ENCODE measurements at places on chromosomes 12 and 14.

DNA sequence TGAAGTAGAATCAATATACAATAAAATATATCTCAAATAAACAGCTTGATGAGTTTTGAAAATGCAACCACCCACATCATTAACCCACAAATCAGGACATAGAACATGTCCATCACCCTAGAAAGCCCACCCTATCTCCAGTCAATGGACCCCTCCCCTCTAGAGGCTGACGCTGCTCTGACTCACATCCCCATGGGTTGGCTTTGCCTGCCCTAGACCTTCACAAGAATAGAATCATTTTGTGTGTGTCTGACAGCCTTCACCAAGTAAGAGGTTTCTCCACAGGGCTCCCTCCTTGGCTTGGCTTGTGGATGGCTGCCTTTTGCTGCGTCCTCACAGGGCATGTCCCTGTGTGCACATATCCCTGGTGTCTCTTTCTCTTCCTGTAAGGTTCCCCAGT, 250.2 kb upstream of the RTL1 start:
- DNase-seq, result no peak

- no peak for DNase-seq
These were observed 51.2 kb downstream of the IRAK3 start for GRCh38 chr12:66240096-66240820.

DNA sequence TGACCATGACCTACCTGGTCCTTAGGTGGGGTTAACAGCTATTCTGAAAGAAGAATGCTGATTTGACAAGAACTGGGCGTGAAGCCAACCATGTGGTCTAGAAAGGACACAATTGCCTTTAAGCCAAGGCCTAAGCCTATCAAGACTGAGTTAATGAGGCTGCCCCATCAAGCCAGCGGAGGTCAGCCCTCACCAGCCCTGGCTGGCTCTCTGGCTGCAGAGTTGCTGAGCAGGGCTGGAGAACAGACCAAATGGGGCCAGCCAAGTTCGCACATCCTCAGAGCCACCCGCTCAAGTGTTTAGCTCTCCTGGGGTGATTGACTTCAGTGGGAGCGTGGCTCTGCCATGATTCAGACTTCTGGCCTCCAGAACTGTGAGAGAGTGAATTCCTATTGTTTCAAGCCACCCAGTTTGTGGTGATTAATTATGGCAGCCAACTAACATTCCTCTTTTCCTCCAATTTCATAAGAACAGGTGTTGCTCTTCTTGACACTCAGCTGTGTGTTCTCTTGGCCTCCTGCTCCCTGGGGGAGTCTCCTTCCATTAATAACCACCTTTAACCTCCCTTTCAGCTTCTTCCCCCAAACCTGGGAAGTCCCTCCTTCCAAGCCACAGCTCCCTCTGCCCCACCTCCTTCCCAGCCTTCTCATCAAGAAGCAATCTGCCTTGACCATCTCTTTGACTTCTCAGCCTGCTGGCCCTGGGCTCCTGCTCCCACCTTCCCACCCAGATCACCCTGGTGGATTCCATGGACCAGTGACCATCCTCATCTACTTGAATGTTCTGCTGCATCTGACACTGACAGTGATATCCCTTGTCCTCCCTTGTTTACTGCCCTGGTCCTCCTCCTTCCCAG, 5.3 kb upstream of the SERPINA5 start:
- DNase-seq, result no peak

- no peak for DNase-seq
These were observed 121.6 kb downstream of the KTN1 start for GRCh38 chr14:55701638-55702037.

DNA sequence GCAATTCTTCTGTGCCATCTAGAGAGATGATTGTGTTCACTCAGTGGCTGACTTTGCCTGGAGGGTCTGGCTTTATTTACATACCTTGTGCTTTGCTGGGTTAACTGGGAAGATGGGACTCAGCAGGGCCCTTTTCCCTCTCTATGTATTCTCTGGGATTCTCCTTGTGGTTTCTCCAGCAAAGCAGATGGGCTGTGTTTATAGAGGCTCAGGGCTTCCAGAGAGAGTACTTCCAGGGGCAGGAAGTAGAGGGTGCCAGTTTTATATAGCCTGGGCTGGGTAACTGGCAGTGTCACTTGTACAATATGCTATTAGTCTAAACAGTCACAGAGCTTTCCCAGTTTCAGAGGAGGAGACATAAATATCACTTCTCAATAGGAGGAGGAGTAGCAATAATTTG, 509.9 kb downstream of the DIO2 start:
- DNase-seq, result no peak

DNA sequence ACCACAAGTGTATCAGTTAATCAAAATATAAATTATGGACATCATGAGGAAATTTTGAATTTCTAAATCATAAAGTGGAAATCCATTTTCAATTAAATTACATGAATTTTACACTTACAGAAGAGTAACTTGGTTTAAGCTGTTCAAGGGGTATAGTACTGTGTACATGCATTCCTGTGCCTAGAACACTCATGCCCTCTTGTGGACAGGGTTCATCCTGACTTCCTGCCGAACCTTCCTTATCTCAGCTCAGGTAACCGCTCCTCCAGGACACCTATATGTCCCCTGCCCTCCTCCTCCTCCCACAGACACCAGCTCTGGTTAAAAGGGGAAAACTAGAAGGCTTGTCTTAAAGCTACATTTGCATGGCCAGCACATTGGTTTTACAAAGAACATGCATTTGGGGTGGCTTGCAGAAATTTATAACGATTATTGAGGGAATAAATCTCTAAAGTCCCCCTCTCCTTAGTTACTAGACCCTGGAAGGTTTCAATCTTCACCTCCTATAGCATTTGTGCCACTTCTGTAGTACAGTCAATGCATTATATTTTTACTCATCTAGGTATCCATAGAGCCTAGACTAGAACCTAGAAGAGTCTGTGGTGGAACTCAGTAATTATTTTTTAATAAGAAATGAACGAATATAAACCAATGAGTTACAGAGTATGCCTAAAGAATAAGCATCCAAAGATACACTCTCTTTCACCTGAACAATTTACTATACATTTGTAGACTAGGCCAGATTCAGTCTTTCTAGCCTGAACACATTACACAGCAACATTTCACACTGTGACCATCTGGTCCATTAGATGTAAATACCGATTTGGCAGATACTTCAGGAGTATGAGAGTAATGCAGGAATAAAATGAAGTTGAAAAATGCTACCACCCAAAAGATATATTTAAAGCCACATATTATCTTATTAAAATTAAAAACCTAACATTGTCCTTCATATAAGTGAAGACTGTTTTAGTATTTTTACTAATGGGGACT, 345.6 kb downstream of the PAWR start:
- DNase-seq, result no peak

DNA sequence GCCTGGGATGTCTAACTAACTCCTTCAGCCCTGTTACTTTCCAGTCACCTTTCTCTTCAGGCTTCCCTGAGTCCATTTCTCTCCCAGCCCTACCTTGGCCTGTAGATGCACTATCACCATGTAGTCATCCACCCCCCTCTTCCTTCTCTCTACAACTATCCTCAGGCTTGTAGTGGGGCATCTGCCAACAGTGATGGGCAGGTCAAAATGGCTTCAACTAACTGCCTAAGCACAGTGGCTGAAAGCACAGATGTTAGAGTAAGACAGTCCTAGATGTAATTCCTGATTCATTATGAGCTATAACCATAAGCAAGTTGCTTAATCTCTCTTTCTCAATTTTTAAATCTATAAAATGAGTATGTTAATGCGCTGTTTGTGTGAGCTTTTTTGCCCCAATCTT, 133.6 kb upstream of the NAV3 start:
- no peak for DNase-seq

- DNase-seq, result peak; percentile 32
These were observed 238.5 kb downstream of the RBM19 start for GRCh38 chr12:113727651-113728061.

DNA sequence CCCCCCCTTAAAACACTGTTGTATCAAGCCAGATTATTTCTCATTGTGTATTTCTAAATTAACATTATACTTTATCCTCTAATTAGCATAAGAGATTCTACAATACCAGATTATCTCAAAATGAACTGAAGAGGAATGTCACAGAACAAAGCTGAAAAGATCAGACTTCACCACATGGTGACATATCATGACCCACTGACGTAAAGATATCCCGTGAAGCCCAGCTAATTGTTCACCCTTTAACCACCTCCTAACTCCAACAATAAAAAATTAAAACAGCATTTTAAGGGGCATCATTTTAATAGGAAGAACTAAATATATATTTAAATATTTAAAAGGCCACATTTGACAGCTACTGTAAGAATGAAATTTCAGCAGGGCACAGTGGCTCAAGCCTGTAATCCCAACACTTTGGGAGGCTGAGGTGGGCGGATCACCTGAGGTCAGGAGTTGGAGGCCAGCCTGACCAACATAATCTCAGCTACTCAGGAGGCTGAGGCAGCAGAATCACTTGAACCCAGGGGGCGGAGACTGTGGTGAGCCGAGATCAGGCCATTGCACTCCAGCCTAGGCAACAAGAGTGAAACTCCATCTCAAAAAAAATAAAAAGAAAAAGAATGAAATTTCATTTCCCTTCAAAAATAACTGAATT, 29.0 kb downstream of the CDK17 start:
- DNase-seq, result no peak

- DNase-seq, result no peak
These were observed 69.6 kb upstream of the CHST11 start for GRCh38 chr12:104387190-104387589.

DNA sequence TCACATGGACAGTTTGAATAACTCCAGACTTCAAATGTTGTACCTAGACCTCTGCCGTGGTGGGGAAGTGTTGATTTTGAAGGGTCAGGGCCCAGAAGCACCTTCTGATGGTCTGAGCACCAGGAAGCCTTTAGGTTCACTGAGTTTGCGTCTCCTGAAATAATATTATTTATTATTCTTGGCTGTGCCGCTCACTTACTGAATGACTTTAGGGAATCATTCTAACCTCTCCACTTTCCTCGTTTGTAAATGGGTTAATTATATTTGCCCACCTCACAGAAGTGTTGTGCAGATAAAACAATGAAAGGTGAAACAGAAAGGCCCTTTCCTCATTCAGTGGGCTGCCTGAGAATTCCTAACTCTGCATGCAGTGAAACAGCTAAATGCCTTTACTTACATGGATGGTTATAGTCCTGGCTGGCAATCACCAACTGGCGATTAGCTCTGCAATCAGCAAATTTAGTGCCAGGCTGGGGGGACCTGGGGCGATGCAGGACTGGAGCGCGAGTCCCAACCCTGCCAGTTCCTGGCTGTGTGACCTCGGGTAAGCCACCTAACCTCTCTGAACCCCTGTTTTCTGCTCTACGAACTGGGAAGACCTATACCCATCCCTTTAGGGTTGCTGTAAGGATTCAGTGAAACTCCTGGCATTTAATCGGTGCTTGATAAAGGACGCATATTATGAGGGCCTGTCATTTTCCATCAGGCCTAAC, 57.5 kb downstream of the MAP1LC3B2 start:
- DNase-seq, result no peak

GRCh38 chr12:22792138-22792537, 167.2 kb downstream of the ETNK1 start:
- DNase-seq, result no peak

DNA sequence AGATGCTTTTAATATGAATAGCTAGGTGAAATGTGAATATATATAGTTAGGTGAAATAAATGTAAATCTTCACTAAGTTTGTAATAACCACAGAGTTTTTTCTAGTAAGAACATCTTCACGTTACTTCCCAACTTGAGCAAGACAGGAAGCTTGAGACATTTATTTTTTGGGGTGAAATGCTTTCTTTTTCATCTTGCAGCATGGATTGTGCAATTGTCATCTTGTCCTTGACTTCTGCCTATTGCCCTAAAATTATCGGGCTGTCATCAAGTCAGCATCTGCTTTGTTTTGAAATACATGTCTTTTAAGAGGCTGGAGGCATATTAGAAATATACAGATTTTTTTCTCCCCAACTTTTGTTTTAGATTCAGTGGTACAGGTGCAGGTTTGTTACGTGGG, 433.9 kb downstream of the PCNX1 start:
- DNase-seq, result no peak

GRCh38 chr12:95074766-95075165, 1.3 kb upstream of the NR2C1 start:
- no peak for DNase-seq

GRCh38 chr12:130761537-130762318, 45.6 kb upstream of the RIMBP2 start:
- DNase-seq, result no peak

- DNase-seq, result no peak
These were observed 21.6 kb upstream of the AMN start for GRCh38 chr14:102900631-102901571.

DNA sequence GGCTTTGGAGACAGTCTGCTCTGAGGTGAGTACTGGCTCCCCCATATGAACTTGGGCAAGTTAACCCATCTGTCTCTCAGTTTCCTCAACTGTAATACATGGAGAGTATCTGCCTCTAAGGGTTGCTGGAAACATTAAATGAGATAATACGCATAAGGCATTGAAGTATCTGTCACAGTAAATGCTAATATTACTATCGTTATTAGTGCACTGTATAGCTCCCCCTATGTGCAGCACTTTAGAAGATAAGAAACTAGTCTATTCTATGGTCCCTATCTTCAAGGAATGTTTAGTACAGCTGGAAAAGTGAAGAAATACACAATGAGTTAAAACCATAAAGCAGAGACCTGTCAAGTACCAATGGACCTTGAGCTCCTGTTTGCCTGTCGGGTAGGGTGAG, 51.7 kb upstream of the CFL2 start:
- no peak for DNase-seq

GRCh38 chr14:55448141-55448614, 7.8 kb upstream of the TBPL2 start:
- peak; percentile 91 for DNase-seq

DNA sequence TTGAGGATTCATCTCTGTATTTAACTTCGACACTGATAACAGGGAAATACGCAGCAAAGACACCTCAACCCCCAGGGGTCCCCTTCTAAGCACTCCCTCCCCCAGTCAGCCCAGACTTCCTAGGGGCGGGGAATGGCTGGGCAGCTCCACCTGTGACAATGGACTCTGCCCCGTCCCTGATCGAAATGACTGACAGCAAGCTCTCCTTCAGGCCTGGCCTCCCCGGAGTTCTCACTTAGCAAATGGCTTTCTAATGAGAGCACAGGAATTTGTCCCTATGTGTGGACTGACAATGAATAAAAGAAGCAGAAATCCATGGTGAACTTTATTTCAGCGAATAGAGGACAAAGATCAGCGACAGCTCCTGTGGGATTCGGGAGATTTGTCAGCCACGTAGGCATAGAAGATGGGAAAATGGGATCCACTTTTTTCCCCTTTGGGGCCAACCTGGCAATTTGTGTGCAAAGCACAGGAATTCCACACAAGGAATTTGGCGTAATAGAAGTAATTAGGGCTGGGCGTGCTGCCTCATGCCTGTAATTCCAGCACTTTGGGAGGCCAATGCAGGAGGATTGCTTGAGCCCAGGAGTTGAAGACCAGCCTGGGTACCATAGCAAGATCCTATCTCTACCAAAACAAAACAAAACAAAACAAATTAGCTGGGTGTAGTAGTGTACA, 63.8 kb downstream of the TNFAIP2 start:
- DNase-seq, result no peak

GRCh38 chr14:104872469-104873341, 7.6 kb downstream of the CEP170B start:
- DNase-seq, result no peak

GRCh38 chr12:95003921-95004272, 400 bp upstream of the NDUFA12 start:
- no peak for DNase-seq
